ENCODE measurements at places on chromosomes 4 and X.

DNA sequence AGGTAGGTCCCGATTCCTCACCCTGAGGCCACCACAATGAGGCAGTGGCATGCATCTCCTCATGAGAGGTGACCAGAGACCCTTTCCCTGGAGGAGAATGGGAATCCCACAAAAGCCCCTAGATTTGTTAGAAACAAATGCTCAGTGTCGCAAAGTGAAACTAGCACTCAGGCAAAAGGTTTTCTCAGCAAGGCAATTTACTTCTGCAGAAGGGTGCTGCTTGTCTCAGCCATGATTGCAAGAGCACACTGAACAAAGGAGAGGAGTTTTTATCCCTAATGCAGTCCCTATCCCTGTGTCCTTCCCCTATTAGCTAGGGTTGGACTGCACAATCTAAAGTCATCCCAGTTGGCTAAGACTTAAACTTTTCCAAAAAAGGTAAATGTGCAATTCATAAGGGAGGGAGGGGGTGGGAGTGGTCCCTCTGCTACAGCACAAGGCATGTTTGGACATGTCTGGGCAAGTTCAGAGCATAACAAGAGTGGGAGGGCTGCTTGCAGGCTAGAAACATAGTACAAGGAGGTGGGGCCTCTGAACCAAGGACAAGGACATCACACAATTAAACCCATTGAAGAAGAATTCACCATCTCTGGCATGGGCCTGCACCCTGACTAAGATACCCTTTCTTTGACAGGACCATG lies 185.3 kb downstream of the CCNG2 start:
- DNase-seq = no peak

- DNase-seq = no peak
These were observed 174.0 kb upstream of the TENT5D start for GRCh38 chrX:80246271-80246670.

GRCh38 chrX:33205321-33205720 lies 6.0 kb downstream of the DMD start:
- DNase-seq = no peak

- no peak for DNase-seq
These were observed 148.9 kb downstream of the STIM2 start for GRCh38 chr4:27009539-27009938.

DNA sequence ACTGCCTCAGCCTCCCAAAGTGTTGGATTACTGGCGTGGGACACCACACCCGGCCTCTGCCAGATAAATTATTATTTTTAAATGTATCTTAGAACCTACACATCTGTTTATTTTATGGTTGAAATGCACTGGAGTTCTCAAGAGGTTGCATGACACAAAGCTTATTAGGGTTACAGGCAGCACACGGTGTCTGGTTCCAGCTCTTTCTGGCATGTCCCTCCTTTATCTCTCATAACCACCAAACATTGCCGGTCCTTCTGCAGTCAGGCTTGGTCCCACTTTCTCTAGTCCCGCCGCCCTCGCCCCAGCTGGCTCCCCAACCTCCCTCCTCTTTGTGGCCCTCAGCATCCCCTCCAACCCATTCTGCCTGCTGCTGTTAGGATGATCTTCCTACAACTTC lies 39.7 kb upstream of the SPRY1 start:
- DNase-seq = no peak

DNA sequence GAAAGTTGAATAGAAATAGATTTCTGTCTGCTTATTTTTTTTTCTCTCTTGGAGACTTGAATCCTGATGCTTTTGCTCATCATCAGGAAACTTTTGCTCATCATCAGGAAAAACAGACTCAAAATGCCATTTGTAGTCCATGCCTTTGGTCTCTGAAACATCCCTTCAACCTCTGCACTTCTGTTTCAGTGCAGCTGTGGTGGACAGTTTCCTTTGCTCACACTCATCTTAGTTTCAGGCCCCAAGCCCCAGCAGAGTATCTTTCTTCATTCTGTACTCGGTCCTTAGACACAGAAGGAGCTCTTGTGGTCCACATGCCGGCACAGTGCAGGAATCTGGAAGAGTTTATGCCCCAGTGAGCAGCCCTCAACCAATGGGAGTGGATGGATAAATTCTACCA lies 337.9 kb downstream of the PPP3CA start:
- DNase-seq = no peak

DNA sequence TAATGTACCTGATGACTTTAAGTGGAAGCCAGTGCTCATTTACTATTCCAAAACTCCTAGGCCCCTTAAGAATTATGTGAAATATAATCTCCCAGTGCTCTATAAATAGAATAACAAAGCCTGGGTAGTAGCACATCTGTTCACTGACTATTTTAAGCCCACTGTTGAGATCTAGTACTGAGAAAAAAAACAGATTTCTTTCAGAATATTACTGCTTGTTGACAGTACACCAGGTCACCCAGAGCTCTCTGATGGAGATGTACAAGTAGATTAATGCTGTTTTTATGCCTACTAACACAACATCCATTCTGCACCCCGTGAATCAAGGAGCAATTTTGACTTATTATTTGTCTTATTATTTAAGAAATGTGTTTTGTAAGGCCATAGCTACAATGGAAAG lies 75.7 kb downstream of the FAM47C start:
- no peak for DNase-seq

DNA sequence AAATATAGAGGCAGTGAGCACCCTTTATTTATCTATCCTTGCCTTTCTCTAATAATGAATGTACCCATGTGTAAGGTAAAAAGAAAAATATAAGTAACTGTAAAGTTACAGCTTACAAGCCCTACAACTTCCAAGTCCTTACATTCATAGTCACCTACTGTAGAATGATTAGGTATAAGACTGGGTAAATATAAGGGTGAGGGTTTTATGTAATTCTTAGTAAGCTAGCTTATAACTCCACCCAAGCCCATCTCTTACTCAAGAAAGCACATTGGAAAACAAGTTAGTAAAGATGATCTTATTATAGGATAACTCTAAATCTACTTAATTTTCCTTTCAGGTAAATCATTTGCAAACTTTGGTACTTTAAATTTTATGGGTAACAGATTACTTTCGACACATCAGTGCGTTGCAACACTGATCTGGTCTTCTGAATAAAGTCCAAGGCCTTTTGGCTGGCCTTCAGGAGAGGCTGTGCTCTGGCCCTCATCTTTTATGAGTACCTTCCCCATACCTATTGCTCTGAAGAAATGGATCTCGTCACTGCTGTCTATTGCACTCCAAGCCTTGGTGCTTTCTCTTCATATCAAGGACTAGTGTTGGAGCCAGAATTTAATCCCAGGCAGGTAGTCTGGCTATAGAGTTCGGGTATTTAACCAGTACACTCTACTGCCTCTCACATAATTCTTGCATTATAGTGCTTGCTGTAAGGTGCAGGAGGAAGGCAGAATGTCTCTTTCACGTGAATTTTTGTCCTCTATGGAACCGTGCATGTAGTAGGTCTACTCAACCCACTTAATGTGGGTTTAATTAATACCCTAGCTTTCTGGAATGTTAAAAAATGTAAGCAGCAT lies 443.6 kb upstream of the AR start:
- DNase-seq = no peak
